ENCODE measurements at places on chromosomes 1 and 21. TPM values are rescaled to one million over a fixed set of nuclear protein-coding genes. Genes with fewer than 3 reads are reported as not detected.

The HAO2 gene
- not detected for polyA plus RNA-seq

The SLAMF8 gene
- not detected for polyA plus RNA-seq

The OR11L1 gene
- polyA plus RNA-seq, result not detected

The ZNF683 gene
- polyA plus RNA-seq, result not detected

The RGS5 gene
- 2.2 TPM for polyA plus RNA-seq

The SNAP47 gene
- 29.6 TPM for polyA plus RNA-seq

DNA sequence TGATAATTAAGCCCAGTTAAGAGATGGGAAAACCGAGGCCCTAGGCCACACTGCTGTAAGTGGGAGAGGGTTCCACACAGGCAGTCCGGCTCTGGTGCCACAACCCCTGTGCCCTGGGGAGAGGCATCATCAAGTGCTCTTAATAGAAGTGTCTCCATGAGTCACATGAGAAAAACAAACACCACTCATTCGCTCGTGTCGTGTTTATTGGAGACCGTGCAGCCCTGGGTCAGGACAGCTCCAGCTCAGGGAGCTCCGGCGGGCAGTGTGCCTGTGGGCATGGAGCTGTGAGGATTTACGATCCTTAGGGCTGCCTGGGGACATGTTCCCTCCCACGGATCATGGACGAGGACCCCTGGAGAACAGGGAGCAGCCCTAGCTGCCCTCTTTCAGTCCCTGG, 658.5 kb downstream of the AJAP1 start:
- DNase-seq, result no peak

DNA sequence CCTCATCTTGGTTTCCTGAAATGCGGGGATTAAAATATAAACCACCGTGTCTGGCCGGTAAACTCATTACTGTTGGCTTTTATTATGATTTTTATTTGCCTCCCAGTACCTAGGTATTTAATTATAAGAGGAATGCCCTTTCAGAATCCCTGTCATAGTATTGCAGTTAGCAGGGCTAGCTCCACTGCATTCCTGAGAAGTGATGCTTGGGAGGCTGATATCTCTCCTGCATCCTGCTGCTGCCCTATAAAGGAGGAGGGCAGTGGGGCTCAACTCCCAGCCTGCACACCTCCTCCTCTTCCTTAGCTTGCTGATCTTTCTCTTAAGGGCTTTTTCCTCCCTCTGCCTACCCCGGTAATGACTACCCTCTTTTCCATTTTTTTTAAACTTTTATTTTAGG, 19.9 kb upstream of the DISC1 start:
- DNase-seq, result no peak

- DNase-seq, result no peak
These were observed 829 bp downstream of the KCNE1 start for GRCh38 chr21:34511181-34511580.

- no peak for DNase-seq
These were observed 17.1 kb upstream of the ADGRB2 start for GRCh38 chr1:31781138-31781755.

DNA sequence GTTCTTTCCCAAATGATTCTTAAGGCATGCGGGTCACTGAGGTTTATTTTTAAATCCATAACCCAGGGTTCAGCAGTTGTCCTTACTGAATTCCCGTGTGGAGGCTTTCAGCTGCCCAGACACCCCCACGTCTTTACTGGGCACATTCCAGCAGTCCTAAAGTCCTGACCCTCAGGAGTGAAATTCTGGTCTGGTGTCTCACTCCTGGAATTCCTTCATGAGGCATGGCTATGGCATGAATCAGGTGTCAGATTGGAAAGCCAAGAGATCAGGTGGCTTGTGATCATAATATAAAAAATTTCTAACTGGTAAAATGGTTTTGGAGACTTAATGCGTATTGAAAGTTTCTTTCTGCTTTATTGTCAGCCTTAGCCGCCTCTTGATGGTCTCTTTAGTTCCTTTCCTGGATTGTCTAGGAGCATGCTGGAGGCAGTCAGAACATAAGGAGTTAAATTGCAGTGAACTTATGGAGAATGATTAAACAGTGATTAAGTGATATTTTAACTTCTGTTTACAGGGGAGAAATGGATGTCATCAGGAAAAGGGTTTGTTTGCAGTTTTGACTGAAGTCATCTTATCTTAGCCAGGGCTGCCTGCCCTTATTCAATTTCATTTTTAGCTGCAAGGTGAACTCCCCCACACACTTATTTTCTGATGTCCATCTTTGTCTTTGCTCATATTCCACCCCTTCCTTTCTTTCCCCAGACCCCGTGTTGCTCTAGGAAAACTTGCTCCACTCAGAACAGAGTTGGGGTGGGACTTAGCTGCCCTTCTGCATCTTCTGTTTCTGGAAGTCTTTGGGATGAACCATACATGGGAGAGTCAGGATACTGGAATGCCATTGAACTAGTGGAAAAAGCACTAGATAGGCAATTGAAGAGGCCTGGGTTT, 25.7 kb upstream of the MACF1 start:
- peak; percentile 89 for DNase-seq

Data from A549 (cell line).